Right ventricle myocardium inferior (tissue), 1 donor: ENCODE measurements at places on chromosomes 7 and 10. TPM values are rescaled to one million over a fixed set of nuclear protein-coding genes. Genes with fewer than 3 reads are reported as not detected.

VENTX gene
- 0.54 TPM for total RNA-seq

HABP2 gene
- not detected for total RNA-seq

ADAMTS14 gene
- total RNA-seq = 0.43 TPM

GPR141 gene
- total RNA-seq = 0.60 TPM

SPDYE2B gene
- not detected for total RNA-seq

DRGX gene
- not detected for total RNA-seq

SEC31B gene
- 8.2 TPM for total RNA-seq

TAS2R3 gene
- total RNA-seq = 0.43 TPM

ZEB1 gene
- total RNA-seq = 75.5 TPM

LRRN3 gene
- total RNA-seq = 12.4 TPM

GRCh38 chr10:33674986-33675599, 340.6 kb upstream of the NRP1 start:
- DNase-seq = no peak

- DNase-seq = no peak
These were observed 63.7 kb upstream of the BAIAP2L1 start for GRCh38 chr7:98464558-98464940.

DNA sequence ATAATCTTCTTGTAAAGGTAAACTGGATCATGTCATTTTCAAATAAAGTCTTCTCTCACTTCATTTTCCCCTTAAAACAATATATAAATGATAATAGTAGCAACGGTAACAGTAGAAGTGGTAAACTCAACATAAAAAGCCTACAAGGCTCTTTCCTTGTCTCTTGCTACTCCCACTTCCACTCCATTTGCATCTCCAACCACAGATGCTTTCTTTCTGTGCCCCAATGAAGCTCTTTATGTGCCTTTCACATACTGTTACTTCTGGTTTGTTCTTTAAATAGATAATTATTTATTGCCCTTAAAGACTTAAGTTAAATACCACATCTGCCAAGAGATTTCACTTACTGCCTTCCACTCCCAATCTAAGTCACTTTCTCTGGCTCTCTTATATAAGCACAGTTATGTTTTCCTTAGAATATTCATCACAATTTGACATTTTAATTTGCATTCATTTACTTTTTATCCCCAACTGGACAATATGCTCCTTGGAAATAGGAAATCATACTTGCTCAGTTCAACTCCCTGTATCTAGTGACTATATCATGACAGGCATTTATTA, 149.9 kb downstream of the CRPPA start:
- DNase-seq = no peak

- DNase-seq = no peak
These were observed 154.8 kb downstream of the TNS3 start for GRCh38 chr7:47427051-47427643.

DNA sequence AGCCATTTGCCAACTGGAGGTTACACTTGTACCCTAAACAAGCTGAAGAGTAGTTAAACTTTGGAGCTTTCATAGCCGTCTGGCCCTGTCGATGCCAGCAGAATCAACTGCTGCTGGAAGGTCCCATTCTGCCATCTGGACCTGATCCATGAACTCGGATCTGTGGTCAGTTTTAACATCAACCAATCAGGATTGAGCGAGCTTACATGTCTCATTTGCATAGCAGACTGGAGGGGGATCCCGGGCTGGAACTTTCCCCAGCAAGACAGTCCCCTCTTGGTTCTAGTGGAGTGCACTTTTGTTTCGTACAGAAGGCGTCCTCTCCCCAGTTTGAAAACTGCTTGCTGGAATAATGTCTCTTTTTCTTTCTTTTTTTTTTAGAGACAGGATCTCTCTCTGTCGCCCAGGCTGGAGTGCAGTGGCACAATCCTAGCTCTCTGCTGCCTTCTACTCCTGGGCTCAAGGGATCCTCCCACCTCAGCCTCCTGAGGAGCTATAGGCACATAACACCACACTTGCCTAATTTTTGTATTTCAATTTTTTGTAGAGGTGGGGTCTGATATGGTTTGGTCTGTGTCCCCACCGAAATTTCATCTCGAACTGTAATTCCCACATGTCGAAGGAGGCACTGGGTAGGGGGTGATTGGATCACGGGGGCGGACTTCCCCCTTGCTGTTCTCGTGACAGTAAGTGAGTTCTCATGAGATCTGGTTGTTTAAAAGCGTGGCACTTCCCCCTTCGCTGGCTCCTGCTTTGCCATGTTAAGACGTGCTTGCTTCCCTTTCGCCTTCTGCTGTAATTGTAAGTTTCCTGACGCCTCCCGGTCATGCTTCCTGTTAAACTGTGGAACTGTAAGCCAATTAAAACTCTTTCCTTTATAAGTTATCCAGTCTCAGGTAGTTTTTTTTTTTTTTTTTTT, 42.8 kb upstream of the SEPHS1 start:
- no peak for DNase-seq

GRCh38 chr10:32315424-32315823, 31.5 kb downstream of the EPC1 start:
- DNase-seq = no peak

DNA sequence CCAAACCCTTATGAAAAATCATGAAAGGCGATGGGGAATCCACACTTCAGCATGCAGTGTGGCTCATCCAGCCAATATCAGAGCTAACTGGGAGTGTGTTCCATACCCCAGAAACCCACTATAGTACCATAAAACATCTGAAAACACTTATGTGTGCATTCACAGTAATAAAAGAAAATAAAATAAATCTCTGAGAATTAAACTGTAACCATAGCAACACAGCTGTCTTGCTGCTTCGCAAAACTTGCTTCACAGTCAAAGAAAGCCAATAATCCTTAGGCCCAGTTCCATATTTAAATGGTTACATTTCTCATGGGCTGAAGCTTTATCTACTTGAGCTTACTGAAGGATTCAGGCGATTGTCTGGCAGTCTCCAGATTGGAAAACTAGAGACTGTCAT, 19.9 kb upstream of the POLR1F start:
- DNase-seq = no peak

- no peak for DNase-seq
These were observed 129.6 kb downstream of the ATP6V0E2 start for GRCh38 chr7:150003304-150003810.

GRCh38 chr7:105980645-105981396, 17.8 kb downstream of the CDHR3 start:
- DNase-seq = no peak

DNA sequence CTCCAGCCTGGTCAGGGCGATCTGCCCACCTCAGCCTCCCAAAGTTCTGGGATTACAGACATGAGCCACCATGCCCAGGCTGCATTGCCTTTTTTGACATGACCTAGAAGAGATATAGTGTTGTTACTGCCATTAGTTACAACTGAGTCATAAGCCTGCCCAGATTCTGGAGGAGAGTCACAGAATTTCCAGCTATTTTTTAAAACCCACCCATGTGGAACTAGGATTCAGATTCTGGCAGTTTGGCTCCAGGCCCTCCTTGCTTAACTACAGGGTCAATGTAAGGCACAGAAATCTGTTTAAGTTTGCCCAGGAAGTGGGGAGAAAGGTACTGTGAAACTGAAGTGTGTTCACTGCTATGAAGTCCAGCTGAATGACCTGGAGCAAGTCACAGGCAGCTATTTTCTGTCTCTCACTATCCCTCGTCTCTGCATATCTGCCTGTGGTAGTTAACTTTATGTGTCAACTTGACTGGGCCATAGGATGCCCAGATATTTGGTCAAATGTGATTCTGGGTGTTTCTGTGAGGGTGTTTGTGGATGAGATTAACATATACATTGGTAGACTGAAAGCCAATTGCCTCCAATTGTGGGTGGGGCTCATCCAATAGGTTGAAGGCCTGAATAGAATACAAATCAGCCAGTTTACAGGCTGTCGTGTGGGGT, 8.4 kb upstream of the MARVELD1 start:
- DNase-seq = no peak

- DNase-seq = no peak
These were observed 55.4 kb upstream of the FGFR2 start for GRCh38 chr10:121653608-121654007.

DNA sequence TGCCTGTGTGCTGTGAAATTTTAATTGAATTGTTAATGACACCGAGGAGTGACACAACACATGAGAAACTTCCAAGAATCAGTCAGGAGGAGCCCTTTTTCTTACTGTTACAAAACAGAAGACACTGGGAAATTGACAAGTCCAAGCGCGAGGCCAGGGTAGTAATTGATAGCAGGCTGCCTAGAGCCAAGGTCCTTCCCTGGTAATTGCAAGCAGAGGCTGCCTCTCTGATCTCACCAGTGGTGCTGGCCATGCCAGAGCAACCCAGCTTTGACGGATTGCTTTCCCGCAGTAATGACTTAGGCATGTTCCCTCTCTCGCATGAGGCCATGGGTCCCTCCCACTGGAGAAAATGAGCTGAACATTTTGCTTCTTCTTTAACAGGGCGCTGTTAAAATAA, 111.5 kb downstream of the LRMDA start:
- no peak for DNase-seq

DNA sequence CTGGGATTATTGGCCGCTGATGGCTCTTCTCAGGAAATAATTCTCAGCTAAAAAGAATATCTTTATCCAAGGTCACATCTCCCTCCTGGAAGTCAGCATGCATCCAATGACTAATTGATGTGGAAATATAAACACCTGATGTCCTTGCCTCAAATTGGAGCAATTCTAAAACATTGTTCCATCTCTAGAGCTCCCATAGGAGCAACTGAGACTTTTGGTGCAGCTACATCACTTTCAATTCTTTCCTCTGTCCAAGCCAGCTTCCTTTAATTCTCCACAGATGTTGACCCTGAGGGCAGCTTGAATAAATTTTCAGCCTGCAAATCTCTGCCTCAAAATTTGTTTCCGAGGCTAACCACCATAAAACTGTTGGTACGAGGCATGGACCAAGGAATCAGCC, 43.9 kb upstream of the KCND2 start:
- no peak for DNase-seq
